ENCODE measurements at places on chromosomes 1 and 21.

DNA sequence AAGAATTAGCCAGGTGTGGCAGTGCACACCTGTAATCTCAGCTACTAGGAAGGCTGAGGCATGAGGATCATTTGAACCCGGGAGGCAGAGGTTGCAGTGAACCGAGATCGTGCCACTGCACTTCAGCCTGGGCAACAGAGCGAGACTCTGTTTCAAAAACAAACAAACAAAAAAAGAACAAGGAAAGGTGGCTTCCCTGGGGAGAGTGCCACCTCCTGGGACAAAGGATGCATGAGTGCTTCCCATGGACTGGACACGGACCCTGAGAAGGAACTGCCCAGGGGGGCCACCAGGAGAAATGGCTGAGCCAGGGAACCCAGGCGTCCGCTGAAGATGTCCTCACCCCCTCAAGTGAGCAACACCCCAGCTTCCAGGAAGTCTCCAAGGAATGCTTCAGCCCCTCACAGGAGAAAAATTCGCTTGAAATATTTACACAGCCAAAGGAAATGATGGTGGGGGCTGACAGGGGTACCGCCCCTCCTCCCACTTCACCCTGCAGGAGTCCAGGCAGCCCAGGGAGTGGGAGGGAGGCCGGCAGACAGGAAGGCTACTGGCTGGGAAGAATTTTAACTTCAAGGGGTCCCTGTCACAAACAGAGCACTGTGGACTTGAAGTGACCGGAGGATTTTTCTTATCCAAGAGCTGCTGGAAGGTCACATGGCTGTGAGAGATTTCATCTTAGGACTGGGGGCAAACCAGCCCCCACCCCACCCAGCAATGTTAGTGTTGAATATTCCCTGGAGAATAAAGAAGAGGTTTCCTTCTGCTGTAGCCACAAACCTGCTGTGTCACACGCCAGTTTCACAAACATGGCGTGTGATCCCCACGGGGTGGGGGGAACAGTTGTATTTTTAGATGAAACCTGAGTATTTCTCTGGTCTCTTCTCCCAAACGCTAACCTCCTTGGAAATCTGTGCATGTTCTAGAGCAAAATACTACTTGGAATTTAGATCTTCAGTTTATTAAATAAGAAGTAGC lies 90.8 kb upstream of the SLC25A33 start:
- no peak for DNase-seq

DNA sequence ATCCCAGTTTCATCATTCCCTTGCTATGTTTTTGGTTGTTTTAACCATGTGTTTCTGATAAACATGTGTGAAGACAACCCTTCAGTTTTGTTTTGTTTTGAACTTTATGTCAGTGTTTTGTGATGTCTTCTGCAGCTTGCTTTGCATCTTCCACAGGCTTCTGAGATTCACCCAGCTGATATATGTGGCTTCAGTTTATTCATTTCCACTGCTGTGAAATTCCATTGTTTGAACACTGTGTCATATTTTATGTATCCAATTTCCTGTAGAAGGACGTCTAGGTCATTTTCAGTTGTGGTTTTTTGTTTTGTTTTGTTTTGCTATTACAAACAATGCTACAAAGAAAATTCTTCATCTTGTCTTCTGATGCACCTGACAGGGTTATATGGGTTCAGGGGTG lies 27.2 kb upstream of the SLC26A9 start:
- DNase-seq, result no peak

DNA sequence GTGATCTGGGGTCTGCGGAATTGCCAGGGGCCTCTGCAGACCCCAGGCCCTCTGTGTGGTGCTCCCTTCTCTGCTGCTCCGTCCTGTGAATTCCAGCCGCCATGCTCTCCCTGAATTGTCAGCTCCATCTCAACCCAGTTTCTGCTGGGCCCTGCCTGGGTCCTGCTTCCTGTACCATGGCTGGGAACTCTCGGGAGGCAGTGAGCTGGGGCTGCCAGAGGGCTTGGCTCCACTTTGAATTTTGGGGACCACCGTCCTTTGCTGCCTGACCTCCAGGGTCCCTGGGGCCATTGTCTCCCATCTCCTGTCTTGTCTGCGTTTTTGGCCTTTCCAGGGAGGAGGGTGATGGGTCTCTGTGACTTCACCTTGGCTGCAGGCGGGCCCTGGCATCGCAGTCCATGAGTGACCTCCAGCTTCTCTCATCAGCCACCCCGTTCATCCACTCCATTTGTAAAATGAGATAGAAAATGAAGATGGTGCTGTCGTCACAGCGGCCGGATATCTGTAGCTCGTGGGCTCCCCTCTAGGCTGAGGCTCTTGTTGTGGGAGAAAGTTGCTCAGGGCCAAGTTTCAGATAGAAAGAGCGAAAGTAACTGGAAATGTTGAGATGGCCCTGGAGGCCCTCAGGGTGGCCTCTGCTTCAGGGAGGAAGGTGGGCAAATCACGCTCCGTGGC lies 38.3 kb downstream of the SKI start:
- no peak for DNase-seq

DNA sequence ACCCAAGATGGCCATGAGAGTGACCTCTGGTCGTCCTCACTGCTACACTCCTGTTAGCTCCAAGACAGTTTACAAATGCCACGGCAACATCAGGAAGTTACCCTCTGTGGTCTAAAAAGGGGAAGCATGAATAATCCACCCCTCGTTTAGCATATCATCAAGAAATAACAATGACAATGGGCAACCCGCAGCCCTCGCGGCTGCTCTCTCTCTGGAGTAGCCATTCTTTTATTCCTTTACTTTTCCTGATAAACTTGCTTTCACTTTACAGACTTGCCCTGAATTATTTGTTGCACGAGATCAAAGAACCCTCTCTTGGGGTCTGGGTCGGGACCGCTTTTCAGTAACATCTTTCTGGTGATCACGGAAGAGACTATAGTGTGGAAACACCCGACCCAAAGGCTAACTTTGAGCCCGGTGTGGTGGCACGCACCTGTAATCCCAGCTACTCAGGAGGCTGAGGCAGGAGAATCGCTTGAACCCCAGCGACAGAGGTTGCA lies 19.8 kb upstream of the COX20 start:
- no peak for DNase-seq

- DNase-seq, result no peak
Measured at GRCh38 chr1:116919802-116920201, 10.1 kb downstream of the PTGFRN start.

DNA sequence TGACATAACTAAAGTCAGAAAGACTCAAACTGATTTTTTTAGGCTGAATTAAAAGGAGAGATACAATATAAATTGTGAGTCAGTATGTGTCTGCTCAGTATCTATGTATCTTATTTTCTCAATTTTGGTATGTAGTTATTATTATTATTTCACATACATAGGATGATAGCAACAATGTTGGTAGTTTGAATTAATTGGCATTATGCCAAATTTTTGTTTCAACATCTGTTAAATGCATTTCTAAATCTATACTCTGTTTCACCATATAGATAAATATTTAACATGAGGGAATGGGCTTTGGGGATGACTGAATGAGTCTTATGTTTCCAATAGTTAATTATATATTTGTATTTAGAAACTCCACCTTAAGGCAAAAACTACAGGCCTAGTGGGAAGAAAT lies 12.6 kb upstream of the HMCN1 start:
- no peak for DNase-seq

DNA sequence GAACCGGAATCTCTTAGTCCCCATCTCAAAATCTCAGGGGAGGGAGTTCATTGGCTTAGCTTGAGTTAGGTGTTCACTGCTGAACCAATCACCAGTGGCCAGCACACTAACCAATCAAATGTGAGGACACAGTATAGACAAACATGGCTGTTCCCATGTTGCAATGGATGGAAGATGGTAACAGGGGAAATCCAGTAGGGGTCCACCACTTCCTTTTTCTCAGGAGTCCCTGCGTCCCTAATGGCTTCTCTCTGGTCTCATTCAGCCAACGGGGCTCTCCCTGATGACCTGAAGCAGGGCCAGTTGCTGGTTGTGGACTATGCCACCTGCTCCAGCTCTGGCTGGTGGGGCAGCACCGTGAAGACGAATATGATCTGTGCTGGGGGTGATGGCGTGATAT lies 9.7 kb downstream of the CELA2B start:
- no peak for DNase-seq

DNA sequence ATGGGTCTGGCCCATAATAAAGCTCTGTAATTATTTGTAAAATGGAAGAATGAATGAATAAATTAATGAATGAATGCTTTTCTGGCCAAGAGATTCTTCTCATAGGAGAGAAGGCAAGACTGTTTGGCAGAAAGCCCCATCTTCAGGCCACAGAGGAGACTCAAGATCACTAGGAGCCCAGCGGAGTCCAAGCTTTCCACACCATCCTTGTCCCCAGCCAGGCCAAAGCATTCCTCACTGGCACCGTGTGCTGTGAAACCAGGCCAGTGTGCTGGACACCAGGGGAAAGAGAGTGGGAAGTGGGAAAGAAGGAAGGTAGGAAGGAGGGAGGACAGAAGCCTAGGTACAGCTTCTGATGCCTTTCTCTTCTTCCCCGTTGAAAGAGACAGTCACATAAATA lies 86.4 kb downstream of the PLXNA2 start:
- DNase-seq, result no peak

- no peak for DNase-seq
Measured at GRCh38 chr1:67599085-67599484, 85.9 kb upstream of the GADD45A start.

DNA sequence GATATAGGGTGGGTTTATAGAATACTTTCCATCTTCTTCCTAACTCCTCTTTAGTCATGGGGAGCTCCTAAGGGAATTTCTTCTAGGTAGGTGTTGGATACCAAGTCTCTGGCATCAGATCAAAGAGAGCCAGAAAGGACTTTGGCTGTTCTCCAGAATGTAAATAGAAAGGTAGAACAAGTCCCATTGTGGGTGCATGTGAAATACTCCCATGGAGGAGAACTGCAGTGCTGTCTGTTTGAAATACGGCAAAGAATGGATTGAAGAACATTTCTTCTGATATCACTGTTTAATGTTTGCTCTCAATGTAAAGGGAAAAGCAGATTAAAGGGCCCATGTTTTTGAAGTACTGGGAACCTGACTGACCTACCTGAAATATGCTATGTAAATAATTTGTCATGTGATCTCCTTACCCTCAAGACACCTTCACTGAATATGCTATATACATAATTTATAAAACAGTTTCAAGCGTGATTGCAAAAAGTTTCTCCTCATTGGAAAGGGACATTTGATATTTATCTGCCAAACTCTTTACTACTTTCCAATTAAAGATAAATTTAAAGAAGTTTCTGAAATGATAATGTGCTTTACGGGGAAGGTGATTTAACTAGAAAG lies 65.9 kb downstream of the LAMC1 start:
- no peak for DNase-seq

- no peak for DNase-seq
Measured at GRCh38 chr21:45639206-45640000, 4.1 kb upstream of the PCBP3 start.

- no peak for DNase-seq
Measured at GRCh38 chr1:157993918-157994605, 617 bp downstream of the KIRREL1 start.

- DNase-seq, result no peak
Measured at GRCh38 chr1:118116909-118117308, 68.1 kb downstream of the SPAG17 start.

DNA sequence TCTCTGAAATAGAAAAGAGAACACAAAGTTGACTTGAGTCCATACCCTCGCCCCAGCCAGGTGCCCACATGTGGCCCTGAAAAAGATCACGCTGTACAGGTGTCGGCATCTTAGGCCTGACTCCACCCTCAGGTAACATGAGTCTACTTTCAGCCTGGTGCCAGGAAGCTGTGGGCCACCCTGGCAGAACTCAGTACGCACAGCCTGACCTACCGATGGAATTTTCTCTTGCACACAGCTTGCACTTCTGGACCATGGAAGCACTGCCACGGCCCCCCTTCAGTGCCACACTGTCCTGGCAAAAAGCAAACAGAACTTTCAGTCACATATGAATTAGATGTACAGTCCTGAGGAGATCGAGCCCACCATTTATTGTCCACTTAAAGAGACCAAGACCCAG lies 2.2 kb downstream of the CZIB start:
- DNase-seq, result no peak

- no peak for DNase-seq
Measured at GRCh38 chr1:178941849-178942248, 71.0 kb upstream of the ANGPTL1 start.

DNA sequence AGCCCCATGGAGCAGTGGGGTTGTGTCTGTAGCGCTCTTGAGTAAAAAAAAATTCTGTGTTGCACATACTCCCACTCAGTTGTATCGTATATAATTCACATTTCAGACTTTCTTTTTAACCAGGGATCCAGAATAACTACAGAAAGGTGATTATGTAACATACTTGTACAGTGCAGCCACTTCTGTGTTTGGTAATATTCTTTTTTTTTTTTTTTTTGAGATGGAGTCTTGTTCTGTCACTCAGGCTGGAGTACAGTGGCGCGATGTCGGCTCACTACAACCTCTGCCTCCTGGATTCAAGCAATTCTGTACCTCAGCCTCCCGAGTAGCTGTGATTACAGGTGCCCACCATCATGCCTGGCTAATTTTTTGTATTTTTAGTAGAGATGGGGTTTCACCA lies 82.4 kb upstream of the MACF1 start:
- DNase-seq, result no peak

GRCh38 chr1:27972141-27972540 lies 12.4 kb downstream of the XKR8 start:
- no peak for DNase-seq

DNA sequence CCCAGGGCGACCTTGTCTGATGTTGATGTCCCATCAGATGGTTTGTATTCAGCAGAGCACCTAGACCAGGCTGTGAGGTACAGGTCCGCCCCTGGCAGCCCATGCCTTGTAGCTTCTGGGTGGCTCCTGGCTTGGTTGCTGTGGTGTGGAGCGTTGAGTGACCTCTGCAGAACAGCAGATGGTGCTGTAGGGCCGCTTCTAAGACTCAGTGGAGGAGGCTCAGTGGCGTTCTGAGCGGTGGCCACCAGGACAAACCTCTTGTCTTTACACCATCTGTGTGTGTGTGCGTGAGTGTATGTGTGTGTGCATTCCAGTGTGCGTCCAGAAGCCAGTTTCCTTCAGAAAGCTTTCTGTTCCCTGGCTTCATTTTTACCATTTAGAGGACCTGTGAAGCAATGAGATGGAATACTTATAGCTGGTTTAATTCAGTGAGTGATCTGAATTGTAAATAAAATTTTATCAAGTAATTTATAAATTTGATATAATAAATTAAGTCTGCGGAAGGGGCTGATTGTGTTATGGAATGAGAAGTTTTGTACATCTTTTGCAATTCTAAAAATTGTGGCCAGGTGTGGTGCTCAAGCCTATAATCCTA lies 66.1 kb downstream of the ADARB1 start:
- peak; percentile 67 for DNase-seq

- no peak for DNase-seq
Measured at GRCh38 chr1:19229828-19230325, 19.8 kb upstream of the UBR4 start.
